ENCODE measurements at places on chromosomes 7 and 10.

DNA sequence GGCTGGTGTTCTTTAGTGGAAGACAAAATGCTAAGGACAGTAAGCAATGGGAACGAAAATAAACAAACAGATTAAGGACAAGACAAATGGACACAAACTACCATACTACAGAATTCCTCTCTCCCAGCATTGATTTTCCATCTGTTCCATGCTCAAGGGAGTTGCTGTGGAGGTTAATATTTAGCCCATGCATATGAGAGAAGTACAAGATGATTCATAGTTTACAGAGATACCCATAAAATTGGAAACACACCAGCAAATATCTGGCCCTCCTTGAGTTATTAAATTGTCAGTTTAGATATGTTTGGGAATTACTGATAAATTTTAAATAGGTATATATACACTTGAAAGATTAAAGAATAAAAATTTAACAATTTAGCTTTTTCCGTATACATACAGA is 69.8 kb downstream of the GLI3 start:
- DNase-seq = no peak

GRCh38 chr7:89813081-89813480 is 341.2 kb upstream of the STEAP1 start:
- DNase-seq = no peak

GRCh38 chr7:50315739-50316671 is 11.5 kb downstream of the IKZF1 start:
- DNase-seq = no peak

DNA sequence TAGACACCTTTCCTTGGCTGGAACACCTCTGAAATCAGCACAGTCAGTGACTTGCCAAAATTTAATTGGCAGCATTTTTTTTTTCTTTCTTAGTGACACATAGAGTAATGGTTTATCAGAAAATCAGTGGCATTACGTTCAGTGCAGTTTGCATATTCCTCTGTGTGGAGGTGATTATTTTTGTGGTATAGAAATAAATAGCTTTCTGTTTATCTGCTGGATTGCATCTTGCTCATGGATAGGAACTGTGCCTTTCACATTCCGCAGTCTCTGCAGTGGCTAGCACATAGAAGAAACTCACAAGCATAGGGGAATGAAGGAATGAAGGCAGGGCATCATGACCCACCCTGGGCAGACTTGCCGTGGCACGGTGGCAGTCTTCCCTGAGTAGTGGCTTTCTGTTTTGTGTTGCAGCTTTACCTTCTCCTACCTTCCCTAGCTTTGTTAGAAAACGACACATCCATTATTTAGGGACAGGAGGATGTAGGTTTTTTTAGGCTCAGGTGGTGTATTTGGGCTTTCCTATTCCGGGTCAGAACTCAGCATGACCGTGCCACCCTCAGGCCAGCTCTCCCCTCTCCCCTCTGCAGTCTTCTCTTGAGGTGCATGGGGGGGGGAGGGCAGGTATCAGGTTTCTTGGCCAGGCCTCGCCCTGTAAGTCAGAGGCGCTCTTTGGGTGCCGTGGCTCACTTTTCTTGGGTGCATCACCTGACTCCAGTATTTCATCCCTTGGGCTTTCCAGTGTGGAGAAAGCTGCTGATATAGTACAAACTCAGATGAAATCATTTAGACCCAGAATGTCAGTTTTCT is 112.5 kb upstream of the GJD4 start:
- DNase-seq = no peak

GRCh38 chr7:107643938-107644308 is 16.7 kb upstream of the SLC26A4 start:
- no peak for DNase-seq

DNA sequence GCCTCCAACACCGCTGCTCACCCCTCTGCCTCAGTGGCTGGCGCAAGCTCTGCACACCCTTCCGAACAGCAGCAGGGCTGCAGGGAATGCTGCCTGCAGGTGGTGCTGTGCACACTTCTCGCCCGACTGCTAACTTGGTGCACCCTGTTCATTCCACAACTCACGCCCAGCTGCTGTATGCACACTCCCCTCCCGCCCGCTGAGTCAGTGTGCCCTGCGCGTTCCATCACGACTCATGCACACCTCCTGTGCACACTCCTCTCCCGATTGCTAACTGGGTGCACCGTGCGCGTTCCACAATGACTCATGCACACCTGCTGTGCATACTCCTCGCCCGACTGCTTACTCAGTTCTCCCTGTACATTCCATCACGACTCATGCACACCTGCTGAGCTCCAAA is 21.5 kb downstream of the ADARB2 start:
- no peak for DNase-seq

Measured in stimulated activated CD4-positive, alpha-beta T cell treated with anti-CD3 and anti-CD28 coated beads, Interleukin-1b, Interleukin-23, amount 100 ng/mL, for 1 hour (primary cell).